ENCODE measurements at places on chromosomes 5 and 9. TPM values are rescaled to one million over a fixed set of nuclear protein-coding genes. Genes with fewer than 3 reads are reported as not detected.
A peak's percentile ranks its signal among the peaks of the same experiment; 100 is the strongest.

FGF1 gene
- 1.7 TPM for total RNA-seq

SLC6A3 gene
- 0.07 TPM for total RNA-seq

DNA sequence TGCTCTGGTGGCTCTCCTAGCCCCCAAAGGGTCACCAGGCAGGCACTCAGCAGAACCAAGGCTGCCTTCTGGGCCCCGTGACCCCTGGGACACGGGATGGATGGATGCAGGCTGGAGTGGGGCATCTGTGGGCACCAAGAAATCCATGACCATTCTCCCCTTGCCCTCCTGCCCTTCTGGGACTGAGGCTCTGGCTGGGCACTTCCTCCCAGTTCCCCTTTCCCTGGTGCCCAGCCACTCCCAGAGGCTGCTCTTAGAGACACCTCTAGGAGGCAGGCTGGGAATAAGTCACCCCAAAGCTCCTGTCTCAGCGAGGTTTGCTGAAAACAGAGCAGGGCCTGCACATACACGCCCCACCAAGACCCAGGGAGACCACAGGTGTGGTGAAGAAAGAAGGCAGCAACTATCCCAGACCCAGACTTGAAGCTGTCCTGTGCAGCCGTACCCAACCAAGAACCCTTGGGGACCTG lies 943 bp downstream of the STING1 start:
- peak; percentile 38 for DNase-seq

DNA sequence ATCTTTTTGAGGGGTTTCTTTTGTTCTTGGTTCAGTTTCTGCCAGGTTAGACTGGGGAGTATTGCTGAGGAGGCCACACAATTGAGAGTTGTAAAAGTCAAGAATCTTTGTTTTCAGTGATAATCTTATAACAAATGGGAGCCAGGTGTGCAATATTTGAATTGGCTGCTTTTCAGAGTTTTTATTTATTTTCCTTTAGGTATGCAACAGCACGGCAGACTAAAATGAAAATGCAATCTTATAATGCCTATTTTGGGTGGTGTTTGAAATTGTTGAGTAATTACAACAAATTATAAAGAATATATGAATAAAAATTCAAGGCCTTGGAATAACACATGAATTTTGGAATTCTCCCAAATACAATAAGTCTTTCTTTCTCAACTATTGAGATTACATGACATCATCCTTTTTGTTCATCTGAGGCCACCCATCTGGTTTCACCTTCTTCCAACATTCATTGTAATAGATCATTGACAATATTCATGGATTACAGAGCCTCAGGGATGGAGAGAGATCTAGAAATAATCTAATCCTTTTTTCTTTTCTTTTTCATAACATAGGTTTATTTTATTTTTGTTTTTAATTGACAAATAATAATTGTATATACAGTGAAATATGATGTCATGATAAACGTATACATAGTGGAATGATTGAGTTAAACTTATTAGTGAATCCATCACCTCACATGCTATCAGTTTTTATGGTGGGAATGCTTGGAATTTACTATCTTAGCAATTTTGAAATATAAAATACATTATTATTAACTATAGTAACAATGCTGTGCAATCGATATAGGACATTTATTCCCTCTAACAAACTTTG lies 1061.0 kb downstream of the NR2F1-AS1 start:
- no peak for DNase-seq

GRCh38 chr9:135891027-135891631 lies 16.2 kb downstream of the CAMSAP1 start:
- DNase-seq = no peak
